Stimulated activated naive CD8-positive, alpha-beta T cell treated with anti-CD3 and anti-CD28 coated beads, Interleukin-15, Interleukin-2, amounts not matched to agents 100 U/mL and 50 U/mL, for 24 hours (primary cell): ENCODE measurements at places on chromosomes 7 and 10.

DNA sequence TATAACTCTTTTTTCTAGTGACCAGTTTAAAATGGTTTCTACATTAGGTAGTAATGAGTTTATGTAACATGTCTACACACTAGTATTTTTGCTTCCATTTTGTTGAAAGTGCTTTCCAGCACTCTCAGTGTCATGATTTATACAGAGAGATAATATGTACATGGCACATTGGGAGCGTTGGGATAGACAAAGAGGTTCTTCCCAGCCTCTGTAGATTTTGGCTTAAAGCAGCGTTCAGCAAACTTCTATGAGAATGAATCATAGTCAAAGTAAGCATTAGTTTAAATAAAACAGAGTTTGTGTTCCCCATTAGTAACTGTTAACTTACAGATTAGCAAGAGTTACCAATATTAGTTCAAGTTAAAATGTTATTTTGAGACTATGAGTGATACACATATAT, 43.9 kb downstream of the SEPTIN14 start:
- no peak for DNase-seq

- DNase-seq, result no peak
These were observed 5.5 kb upstream of the SLC25A13 start for GRCh38 chr7:96327429-96327828.

- DNase-seq, result no peak
These were observed 9.7 kb upstream of the SMIM30 start for GRCh38 chr7:113128031-113128430.

DNA sequence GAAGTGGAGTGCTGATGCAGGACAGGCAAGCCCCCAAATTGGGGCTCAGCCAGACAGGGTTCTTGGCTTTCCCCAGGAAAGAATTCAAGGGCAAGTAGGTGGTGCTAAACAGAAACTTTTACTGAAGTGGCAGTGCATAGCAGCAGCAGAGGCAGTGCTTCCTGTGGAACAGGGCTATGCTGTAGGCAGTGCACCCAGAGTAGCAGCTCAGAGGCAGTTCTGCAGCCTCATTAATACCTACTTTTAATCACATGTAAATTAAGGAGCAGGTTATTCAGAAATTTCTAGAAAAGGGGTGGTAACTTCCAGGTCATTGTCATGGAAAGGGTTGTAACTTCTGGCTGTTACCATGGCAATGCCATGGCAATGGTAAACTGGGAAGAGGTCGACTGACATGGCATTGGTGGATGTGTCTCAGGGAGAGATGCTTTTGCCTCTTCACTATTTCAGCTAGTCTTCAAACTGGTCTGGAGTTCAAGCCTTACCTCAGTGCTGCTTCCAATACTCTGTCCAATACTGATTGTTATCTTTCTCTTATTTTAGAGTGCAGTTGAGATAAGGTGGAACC, 29.2 kb downstream of the PRSS58 start:
- DNase-seq, result no peak

DNA sequence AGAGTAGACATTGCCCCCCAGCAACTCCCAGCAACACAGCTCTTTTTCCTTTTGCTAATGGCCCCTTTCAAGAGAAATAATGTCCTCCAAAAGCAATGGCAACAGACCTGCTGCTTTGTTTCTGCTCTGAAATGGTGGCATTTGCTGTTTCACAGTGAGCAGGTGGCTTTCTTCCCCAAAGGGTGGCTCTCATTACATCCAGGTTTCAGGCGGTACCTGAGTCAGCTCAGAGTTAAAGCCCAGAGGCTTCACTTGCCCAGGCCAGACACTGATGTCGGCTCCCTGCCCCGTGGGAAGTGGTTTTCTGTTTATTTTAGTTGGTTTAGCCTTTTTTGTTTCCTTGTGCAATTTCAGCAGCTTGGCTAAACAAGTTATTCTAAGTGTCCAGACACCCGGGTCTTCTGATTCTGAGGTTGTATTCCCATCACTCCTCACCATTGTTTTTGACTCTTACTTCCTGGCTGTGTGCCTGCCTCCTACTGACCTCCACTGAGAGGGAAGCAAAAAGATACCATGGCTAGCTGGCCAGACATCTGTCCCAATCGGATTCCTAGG, 7.8 kb upstream of the ATOH7 start:
- DNase-seq, result no peak

- DNase-seq, result no peak
These were observed 12.2 kb downstream of the ATP6V0E2 start for GRCh38 chr7:149886018-149886415.

DNA sequence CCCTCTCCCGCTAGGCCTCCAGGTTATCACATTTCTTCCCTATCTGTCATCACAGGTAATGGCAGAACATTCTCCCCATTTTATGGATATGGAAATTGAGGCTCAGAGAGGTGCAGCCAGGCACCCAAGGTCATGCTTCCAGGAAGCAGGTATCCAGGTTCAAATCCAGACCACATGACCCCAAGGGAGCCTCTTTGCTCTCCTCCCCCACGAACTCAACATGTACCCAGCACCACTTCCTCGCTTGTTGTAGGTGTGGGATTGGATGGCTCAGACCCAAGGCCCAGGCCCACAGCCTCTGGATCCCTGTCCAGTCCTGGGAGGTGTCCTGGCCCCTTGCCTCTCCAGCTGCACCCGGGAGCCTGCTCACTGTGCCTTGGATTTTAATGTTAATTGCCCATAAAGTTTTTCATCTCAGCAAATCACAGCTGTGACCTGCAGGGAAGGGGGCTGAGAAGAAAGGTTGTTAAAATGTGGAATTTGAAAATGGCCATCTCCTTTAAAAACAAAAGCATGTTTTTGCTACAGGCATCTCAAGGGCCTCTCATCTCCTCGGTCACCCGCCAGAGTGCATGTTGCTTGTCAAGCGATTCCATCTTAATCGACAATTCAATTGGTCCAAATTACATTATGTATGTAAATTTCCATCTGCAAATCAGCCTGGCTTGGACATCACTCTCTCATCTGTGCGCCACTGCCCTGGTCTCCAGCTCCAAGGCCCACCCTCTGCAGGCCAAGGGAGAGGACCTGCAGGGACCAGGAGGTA, 205.4 kb upstream of the ZMIZ1 start:
- no peak for DNase-seq

DNA sequence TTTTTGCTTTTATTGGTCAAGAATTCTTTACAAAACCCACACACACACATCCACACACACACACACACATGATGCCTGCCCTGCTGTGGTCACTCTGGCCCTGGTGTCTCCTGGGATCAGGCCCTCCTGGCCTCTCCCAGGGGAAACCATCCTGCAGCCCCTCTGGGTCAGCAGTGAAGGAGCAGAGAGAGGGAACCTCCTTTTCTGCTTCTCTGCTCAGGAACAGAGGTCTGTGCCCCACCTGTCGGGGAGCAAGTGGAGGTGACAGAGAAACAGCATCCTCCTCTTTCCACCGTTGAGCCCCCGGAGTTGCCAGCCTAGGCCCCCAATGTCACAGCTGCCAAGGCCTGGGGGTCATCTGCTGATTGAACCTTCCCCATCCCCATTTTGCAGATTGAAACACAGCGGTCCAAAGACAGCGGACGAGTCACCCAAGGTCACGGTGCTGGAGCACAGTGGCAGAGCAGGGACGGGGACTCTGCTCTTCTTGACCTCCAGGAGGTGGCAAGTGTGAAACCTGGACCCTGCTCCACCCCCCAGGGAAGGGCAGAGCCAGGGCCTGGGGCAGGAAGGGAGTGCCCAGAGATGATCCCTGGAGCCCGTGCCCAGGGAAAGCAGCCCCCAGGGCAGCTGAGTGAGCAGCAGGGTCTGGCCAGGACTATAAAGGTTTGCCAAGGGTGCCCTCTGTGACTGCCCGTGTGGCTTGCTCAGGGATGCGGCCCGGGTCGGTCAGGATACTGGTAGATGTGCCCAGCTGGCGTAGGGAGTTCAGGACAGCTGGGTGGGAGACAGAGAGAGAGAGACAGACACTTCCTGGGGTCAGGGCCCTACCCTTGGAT, 15.0 kb upstream of the TBL2 start:
- no peak for DNase-seq

DNA sequence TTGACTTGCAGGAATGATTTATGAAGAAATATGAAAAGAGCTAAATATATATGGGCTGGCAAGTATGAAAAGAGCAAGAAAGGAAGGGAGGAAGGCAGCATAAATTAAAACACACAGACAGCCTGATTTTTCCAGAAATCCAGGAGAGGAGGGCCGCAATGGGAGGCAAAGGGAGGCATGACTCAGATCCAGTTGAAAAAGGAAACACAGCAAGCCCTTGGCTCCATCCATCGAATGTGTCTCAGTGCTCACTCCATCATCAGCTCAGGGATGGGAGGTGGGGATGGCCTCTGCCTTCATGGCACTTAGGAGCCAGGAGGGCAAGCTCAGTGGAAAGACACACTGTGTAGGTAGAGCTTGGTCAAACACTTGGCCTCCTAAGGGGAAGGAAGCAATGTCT, 75.7 kb upstream of the PDZD8 start:
- DNase-seq, result no peak

DNA sequence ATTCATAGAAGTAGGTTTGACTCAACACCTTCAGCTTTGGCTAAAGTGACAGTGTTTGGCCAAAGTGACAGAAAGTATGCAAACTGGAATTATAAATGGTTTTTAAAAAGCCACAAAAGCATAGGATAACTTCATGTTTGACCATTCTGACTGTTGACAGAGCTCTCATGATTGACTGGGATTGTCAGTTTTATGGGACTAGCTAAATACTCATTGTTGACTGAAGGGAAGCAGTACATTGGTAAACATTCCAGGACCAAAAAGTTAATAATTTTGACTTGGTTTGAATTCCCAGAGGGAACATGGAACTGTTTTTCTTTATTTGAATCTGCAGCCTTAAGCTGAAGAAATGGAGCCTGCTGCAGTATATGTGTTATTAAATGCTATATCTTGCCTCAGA, 84.6 kb upstream of the STEAP4 start:
- no peak for DNase-seq

GRCh38 chr10:71580415-71580814, 139.2 kb downstream of the C10orf105 start:
- no peak for DNase-seq

DNA sequence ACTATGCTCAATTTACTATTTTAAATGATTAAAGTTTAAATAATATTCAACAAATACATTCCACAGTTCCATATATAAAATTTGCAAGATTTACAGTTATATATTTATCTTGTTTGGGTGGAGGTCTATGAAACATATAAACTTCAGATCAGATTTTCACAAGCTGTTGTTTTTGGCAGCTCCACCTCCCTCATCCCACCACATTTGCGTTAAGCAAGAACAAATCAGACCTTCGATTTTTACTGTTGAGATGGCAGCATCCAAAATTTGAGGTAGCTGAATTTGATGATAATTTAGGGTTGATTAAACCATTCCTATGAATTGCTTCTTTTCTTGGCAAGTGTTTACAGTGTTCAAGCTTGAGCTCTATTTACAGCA, 986.4 kb downstream of the REEP3 start:
- no peak for DNase-seq

DNA sequence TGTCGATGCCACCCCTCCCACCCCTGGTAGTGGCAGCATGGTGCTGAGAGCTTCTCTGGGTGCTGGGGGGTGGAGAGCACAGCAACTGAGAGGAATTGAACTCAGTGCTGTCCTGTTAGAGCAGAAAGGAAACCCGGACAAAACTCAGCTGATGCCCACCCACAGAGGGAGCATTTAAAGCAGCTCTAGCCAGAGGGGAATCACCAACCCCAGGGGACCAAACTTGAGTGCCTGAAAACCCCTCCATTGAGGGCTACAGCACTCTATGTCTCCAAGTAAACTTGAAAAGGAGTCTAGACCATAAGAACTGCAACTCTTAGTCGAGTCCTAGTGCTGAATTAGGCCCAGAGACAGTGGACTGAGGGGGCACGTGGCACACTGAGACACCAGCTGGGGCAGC, 16.8 kb upstream of the FOXI2 start:
- DNase-seq, result no peak

DNA sequence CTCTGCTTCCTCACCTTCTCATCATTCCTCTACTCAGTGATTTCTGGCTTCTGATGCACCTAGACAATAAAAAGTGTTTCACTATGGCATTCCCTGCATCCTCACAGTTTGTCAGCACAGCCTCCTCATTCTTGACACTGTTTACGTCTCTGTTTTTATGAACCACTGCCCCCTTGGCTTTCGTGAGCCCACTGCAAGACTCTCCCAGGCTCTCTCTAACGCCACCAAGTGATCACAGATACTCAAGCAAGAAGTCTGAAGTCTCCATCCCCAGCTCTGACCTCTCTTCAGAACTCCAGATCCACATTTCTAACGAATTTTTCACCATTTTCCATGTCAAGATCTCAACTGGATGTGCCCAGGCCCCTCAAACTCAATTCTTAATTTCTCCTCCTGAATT, 8.9 kb downstream of the SLC16A9 start:
- no peak for DNase-seq

DNA sequence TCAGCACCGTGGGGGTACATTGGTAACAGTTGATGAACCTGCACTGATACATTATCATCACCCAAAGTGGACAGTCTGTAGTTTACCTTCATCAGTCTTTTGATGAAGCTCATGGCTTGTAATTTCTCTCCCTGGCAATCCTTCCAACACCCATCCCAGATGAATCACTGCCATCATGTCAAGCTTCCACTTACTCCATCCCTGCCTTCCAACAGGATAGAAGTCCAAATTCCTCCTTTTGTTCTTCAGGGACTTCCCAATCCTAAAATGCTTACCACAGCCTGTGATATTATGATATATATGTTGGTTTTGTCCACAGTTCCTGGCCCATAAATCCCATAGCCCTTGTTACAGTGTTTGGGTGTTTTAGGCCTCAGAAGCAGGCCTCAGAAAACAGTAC, 16.1 kb downstream of the SNX10 start:
- DNase-seq, result no peak

DNA sequence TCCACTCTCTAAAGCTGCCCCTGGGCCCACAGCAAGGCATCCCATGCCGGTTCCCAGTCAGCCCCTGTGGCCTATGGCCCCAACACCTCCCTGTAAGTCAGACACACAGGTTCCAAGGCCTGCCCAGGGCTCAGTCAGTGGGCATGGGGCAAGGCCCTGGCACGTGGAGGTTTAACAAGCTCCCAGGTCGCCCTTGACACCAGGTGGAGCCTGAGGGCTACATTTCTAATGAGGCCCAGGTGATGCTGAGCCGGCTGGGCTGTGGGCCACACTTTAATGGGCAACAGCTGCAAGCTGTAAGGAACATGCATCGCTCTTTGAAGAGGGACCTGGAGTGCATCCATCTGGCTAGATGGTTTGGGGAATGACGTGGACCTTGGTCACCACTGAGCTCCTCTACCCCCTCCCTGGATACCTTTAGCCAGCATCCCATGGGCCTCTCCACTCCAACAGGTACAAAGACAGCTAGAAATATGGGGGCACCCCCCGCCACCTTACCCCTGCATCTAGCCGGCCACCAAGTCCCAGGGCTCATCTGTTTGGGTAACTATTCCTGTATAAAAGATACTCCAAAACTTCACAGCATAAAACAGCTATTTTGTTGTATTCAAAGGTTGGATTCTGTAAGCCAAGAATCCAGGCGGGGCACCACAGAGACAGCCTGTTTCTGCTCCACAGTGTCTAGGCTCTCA, 122.5 kb downstream of the OAT start:
- no peak for DNase-seq

GRCh38 chr10:10128387-10128786, 889.3 kb upstream of the CELF2 start:
- DNase-seq, result no peak
